ENCODE measurements at places on chromosomes 6 and 20. TPM values are rescaled to one million over a fixed set of nuclear protein-coding genes. Genes with fewer than 3 reads are reported as not detected.

SIRPB2 gene
- 0.47 TPM for total RNA-seq

WFDC9 gene
- total RNA-seq = not detected

ACTL10 gene
- 1.6 TPM for total RNA-seq

NELFCD gene
- total RNA-seq = 65.6 TPM

PRPH2 gene
- total RNA-seq = 0.19 TPM

All from endothelial cell of coronary artery (primary cell).